ENCODE measurements at places on chromosomes 16 and 17. TPM values are rescaled to one million over a fixed set of nuclear protein-coding genes. Genes with fewer than 3 reads are reported as not detected.

DNA sequence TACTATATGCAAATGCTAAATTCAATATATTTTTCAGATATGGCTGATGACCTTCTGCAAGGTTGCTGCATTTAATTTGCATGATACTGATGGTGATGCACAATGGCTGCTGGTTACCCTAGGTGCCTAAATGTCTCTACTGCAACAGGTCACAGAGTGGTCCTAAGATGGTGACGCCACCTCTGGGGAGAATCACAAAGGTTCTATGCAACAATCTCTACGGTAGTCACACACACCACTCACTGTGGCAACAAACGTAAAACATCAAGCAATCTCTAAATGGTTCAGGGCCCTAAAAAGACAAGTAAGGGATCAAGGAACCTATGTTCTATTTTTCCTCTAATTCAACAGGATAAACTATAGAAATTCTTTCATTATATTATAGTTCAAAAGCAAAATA is 293.3 kb downstream of the CEP112 start:
- DNase-seq, result no peak
- no peak overlapping the region for H3K4me3 ChIP-seq
- no peaks in the 10 kb centered on the region for H3K27me3 ChIP-seq
- no peak overlapping the region for H3K27ac ChIP-seq

DNA sequence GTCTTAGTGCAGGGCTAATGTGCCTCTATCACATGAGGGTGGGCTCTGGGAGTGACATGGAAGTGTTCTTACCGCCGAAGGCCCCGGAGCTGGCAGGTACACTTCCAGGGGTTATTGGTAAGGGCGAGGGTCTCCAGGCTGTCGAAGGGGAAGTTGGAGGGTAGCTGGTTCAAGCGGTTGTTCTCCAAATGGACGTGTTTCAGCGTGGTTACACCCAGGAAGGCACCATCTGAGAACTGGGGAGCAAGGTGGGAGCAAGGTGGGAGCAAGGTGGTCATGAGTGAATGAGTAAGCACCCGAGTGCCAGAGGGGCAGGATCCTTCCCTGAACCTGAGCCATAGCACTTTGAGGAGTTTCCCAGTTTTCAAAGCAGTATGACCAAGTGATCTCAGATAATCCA is 3.0 kb downstream of the CHAD start:
- peaks cover 4% of the 10 kb centered on the region for H3K4me1 ChIP-seq
- H3K27me3 ChIP-seq, result no peaks in the 10 kb centered on the region
- H3K36me3 ChIP-seq, result no peaks in the 10 kb centered on the region
- no peak overlapping the region for H3K27ac ChIP-seq
- DNase-seq, result no peak
- H3K4me3 ChIP-seq, result no peak overlapping the region

GRCh38 chr16:47046726-47047523 is 73.5 kb upstream of the DNAJA2 start:
- no peak overlapping the region for H3K27ac ChIP-seq
- H3K4me1 ChIP-seq, result no peaks in the 10 kb centered on the region
- no peak overlapping the region for H3K4me3 ChIP-seq
- DNase-seq, result no peak
- no peaks in the 10 kb centered on the region for H3K36me3 ChIP-seq
- H3K27me3 ChIP-seq, result no peaks in the 10 kb centered on the region

- H3K27ac ChIP-seq, result no peak overlapping the region
- no peaks in the 10 kb centered on the region for H3K4me1 ChIP-seq
- no peak overlapping the region for H3K4me3 ChIP-seq
These were observed 41.2 kb downstream of the C16orf87 start for GRCh38 chr16:46789499-46790414.

GRCh38 chr17:44084131-44084538 is 13.6 kb downstream of the G6PC3 start:
- peaks cover 34% of the 10 kb centered on the region for H3K4me1 ChIP-seq
- no peak overlapping the region for H3K4me3 ChIP-seq
- no peak for DNase-seq
- no peaks in the 10 kb centered on the region for H3K36me3 ChIP-seq

- no peak for DNase-seq
- H3K27me3 ChIP-seq, result no peaks in the 10 kb centered on the region
- H3K27ac ChIP-seq, result no peak overlapping the region
- no peaks in the 10 kb centered on the region for H3K36me3 ChIP-seq
These were observed 5.9 kb upstream of the ADCY7 start for GRCh38 chr16:50260206-50261159.

GRCh38 chr17:81976332-81977210 is 858 bp upstream of the ASPSCR1 start:
- peak overlapping the region; percentile 92 for H3K4me3 ChIP-seq
- H3K27ac ChIP-seq, result peak overlapping the region; percentile 94
- H3K4me1 ChIP-seq, result peaks cover 12% of the 10 kb centered on the region
- H3K27me3 ChIP-seq, result no peaks in the 10 kb centered on the region
- DNase-seq, result no peak

DNA sequence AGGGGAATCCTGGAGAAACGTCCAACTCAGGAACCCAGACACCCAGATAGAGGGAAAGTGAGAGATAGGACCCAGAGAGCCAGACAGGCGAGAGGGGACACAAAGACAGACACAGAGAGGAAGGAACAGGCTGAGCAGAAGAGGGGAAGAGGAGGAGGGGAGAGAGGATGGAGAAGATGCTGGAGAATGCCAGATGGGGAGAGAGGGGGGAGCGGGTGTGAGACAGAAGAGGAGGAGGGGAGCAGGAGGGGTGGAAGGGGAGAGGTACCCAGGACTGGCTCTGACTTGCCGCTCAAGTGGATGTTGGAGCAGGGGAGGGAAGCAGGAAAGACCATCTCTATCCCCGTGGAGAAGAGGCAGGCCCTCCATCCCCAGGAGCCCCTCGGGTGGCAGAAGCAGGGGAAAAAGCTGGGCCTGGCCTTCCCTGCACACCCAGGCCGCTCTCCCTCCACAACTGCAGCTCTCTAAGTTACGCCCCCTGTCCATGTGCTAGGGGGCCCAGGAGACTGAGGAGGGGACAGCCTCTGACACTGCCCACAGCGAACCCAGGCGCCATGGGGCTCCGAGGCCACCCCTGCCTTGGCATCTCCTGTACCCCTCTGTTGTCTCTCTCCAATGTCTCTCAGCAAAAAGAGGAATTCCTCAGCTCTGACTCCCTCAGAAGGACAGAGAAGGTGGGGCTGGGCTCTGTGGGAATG is 4.8 kb downstream of the PPP1R9B start:
- no peaks in the 10 kb centered on the region for H3K27me3 ChIP-seq
- DNase-seq, result no peak
- H3K4me1 ChIP-seq, result peaks cover 10% of the 10 kb centered on the region
- H3K36me3 ChIP-seq, result peaks cover 48% of the 10 kb centered on the region
- no peak overlapping the region for H3K4me3 ChIP-seq

GRCh38 chr16:4245077-4245791 is 3.4 kb upstream of the SRL start:
- no peak for DNase-seq
- H3K36me3 ChIP-seq, result no peaks in the 10 kb centered on the region
- H3K4me1 ChIP-seq, result no peaks in the 10 kb centered on the region
- no peak overlapping the region for H3K27ac ChIP-seq

DNA sequence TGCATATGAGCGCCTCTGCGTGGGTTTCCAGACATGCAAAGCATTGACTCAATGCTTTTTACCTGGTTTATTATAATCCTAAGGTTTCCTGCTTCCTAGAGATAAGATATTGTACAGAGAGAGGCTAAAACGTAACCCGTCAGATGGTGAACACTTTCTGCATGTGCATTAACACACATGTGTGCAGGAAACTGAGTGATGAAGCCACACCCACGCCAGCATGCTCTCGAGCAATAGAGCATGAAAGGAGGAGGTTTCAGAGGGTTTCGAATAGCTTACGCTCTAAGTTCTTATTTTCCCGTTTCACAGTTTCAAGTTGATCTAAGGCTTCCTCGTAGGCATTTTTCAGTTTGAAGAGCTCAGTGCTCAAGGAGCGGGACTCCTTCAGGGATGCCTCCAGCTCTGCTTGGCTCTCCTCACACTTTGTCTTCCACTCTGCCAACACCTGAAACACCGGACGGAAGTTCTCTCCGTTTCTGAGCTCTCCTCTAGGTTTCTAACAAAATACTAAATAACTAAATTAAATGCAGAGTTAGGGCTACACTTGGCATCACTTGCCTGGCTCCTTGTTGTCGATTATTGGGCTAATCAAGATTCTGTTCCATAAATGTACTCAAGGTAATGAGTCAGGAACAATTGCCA is 23.2 kb downstream of the MYH3 start:
- H3K4me1 ChIP-seq, result no peaks in the 10 kb centered on the region
- H3K4me3 ChIP-seq, result no peak overlapping the region
- no peak for DNase-seq
- H3K27me3 ChIP-seq, result no peaks in the 10 kb centered on the region
- no peaks in the 10 kb centered on the region for H3K36me3 ChIP-seq

The ABI3 gene
- total RNA-seq, result 0.12 TPM

The MYO15A gene
- 2.8 TPM for total RNA-seq

The PHKG2 gene
- total RNA-seq, result 32.6 TPM

The MYH11 gene
- 0.61 TPM for total RNA-seq

The CDH3 gene
- 94.7 TPM for total RNA-seq

All from HCT116 (cell line).